ENCODE measurements at places on chromosomes 4 and X. TPM values are rescaled to one million over a fixed set of nuclear protein-coding genes. Genes with fewer than 3 reads are reported as not detected.

GRCh38 chrX:118975831-118976598, 1.6 kb downstream of the LONRF3 start:
- peak; percentile 47 for DNase-seq

- DNase-seq: no peak
Observed at GRCh38 chr4:73193155-73193554, 65.4 kb downstream of the ANKRD17 start.

DNA sequence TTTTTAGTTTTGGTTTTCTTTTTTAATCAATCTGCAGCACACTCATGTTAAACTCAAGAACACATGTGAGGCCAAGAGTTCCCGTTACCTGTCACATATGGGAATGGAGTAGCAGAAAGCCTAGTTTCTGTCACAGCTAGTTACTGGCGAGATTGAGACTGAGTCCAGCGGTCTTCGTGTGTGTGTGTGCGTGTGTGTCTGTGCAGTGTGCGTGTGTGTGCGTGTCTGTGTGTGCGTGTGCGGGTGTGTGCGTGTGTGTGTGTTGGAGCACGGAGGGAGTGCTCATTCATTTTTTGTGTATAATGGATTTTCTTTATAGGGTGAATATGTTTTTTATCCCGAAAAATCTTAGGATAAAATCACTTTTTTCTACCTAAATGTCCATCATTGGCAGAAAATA, 19.2 kb downstream of the F11 start:
- DNase-seq: no peak

- no peak for DNase-seq
Observed at GRCh38 chrX:29490606-29491005, 724.8 kb upstream of the MAGEB2 start.

GRCh38 chr4:89491761-89492160, 184.2 kb upstream of the GPRIN3 start:
- no peak for DNase-seq

- no peak for DNase-seq
Observed at GRCh38 chrX:148601034-148601433, 100.6 kb downstream of the AFF2 start.

GRCh38 chr4:149120331-149121022, 678.3 kb upstream of the NR3C2 start:
- DNase-seq: no peak

DNA sequence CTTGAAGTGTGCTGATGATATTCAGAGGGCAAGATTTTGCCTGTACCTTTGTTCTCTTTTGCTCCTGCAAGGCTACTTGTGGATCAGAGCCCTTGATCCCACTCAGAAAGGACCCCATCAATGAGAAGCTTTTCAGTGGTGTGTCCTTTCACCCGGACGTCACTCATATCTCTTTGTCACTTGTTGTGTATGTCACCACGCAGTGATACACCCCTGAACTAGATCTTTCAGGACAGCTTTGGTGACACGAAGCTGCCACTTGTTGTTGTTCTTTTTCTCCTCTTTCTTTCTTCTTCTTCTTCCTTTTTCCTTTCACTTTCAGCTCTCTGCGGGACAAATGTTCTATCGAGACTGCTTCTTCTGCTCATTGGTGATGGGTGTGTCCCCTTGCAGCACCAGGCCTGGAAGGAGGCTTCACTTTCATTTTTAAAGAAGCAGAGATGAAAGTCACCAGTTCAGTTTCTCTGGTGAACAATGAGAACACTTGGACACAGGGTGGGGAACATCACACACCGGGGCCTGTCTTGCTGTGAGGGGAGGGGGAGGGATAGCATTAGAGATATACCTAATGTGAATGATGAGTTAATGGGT, 83.6 kb downstream of the NBDY start:
- DNase-seq: no peak

- peak; percentile 5 for DNase-seq
Observed at GRCh38 chrX:54045563-54046228, 1.4 kb upstream of the PHF8 start.

DNA sequence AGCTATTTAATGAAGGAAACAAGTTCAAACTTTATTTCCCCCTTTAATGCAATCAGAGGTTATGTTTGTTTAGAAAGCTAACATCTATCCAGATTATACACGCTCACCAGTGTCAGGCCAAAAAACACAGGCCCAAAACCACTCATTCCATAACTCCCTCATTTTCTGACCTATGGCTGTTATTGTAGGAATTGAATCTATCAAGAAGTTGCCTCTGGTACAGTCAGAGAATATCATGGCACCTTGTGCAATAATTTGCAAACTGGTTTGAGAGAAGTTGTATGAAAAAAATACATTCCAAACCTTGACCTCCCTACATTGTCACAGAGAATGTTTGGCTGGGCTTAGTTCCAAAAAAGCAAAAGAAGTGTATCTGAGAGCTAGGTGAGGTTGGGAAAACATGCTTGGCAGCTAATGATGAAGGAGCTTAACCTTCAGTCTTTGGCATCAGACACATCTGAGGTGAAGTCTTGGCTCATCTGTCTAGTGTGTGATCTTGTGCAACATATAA, 591.0 kb downstream of the ANKRD50 start:
- no peak for DNase-seq

DNA sequence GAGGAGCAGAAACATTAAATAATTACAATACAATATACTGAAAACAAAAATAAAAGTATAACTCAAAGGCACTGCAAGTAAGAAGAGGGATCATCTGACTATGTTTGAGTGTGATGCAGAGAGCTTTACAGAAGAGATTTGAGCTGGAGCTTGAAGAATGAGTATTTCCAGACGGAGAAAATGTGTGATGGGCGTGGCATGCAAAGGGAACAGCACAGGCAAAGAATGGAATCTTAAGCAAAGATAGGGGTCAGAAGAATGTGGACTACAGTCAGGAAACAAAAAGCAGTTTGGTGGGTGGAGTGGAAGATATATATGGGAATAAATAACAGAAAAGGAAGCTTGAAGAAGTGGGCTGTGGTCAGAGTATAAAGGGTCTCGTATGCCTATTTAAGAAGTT, 45.5 kb downstream of the OPHN1 start:
- peak; percentile 49 for DNase-seq

GRCh38 chrX:101409043-101409442, 1.0 kb downstream of the HNRNPH2 start:
- DNase-seq: no peak

GRCh38 chr4:6331018-6331417, 61.4 kb downstream of the WFS1 start:
- DNase-seq: no peak

DNA sequence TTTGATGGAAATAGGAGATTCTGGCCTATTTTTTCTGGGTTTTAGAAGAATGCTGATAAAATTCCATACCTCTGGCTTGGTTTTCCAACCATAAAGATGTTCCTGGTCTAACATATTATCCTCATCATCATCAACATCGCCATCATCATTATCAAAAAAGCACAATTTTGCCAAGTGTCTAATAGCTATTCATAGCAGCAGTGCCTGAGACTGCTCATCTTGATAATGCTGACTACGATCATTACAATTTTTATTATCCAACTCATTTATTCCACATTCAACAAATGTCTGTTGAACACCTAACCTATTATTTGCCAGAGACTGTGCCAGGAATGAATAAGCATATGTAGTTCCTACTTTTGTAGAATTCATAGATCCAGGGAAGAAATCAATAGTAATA, 303.5 kb upstream of the GATB start:
- DNase-seq: no peak

DNA sequence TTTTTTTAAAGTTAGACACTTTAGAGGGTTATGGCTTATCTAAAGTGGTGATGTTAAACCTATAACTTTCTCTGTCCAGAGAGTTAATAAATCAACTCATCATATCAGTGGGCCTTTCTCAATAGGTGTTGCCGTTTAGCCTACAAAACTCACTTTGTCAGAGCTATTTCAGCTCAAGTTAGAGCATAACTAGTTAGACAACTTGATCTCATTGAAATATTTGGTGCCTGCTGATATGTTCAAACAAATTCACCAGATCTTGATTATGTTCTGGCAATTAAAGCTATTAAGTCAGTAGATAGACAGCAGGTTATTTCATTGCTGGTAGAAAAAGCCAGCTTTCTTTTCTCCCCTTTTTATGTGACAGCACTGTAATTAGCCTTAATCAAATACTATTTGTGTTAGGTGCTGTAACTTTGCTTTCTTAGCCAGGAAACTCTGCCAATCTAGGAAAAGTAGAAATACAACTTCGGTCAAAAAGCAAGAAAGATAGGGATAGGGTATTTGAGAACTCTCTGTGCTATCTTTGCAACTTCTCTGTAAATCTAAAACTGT, 191.8 kb downstream of the MAML3 start:
- no peak for DNase-seq

DNA sequence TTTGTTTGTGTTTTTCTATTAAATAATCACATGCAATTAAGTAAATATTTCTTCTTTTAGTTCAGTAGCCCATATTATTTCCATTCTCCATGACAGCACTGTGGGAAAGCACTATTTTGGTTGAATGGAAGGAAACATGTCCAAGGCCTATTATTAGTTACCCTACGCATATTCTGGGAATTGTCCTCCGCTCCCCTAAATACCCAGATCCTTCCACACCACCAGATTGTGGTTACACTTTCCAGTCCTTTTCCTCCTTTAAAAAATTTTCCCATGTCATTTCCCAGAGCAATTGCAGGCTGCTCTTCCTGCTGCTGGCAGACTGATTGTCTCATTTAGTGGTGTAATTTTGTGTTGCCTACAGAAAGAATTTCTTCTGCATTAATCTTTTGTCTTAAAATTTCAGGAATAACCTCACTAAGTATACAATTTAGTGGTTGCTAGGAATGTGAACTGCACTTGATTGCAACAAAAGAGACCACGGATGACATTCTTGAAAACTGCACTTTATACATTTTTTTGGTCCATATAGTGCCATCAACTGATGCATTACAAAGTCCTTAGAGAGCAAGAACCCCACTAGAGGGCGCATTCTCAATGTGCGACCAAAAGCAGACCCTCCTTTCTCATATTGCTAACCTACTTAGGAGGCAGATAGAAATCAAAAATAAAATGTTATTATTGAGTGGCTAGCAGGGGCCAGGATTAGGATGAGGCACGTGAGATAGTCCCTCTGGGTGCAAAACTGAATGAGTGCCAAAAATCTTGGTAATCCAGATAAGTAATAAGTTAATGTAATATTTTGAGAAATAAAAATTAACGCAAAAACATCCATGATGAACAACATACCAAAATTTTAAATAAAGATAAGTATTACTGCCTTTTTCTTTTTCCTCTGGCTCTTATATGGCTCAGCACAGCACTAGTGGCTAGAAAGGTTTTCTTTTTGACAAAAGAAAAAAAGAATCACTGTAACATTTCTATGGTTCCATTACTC, 98.8 kb upstream of the IQCM start:
- peak; percentile 61 for DNase-seq

GRCh38 chr4:23889814-23890341, at the start of gene PPARGC1A:
Gene PPARGC1A, minus strand, starts transcription at chr4:23890047. Its CDS starts 90 bp downstream, at chr4:23889957.
- DNase-seq: peak; percentile 86

- no peak for DNase-seq
Observed at GRCh38 chr4:168755598-168756477, 254.2 kb downstream of the CBR4 start.

- no peak for DNase-seq
Observed at GRCh38 chr4:143300860-143301259, 35.8 kb upstream of the GAB1 start.

GRCh38 chr4:89293299-89293698, 14.3 kb downstream of the GPRIN3 start:
- no peak for DNase-seq

DNA sequence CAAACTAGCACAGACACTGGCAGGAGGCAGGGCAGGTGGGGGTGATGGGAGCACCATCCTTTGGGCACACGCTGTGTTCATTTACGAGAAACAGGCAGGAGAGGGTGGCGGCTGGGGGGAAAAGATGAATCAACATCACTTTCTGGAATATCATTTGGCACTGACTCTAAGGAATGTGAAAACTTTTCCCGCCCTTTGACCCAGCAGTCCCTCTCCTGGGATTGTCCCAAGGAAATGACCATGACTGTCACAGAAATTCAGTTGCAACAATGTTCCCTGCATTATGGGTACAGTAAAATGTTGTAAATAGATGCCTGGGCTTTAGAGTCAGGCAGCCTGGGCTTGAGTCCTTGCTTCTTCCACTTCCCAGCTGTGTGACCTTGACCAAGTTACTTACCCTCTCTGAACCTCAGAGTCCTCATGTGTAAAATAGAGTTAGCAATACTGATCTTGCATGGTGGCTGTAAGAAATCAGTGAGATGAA, 58.6 kb downstream of the ABLIM2 start:
- DNase-seq: peak; percentile 41

DNA sequence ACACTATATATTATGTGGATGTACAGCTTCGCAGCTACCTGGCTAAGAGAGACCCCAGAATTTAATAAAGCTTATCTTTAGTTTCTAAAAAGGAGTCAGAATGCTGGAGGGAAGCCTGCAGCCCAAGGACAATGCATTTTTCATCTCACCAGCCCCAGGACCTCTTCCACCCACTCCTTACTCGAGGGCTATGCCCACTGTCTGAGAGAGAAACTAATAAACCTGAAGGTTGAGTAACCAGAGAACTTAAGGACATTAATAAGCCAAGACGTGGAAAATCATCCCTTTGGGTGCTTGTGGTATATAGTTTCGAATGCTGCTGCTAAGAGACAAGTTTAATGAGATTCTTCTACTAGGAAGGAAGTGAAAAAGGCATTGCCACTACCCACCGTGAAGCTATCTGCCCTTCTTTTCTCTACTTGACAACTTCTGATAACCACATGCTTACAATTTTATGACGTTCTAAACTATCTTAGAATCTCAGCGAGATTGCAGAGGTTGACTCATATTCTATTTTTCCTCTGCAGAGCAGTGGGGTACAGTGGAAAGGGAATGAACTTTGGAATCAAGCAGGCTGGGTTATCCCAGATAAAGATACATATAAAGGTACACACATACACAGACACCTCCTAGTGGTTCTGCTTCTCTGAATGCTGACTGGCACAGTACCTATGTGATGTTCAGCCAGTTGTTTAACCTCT, 3.3 kb downstream of the RELL1 start:
- DNase-seq: peak; percentile 8

DNA sequence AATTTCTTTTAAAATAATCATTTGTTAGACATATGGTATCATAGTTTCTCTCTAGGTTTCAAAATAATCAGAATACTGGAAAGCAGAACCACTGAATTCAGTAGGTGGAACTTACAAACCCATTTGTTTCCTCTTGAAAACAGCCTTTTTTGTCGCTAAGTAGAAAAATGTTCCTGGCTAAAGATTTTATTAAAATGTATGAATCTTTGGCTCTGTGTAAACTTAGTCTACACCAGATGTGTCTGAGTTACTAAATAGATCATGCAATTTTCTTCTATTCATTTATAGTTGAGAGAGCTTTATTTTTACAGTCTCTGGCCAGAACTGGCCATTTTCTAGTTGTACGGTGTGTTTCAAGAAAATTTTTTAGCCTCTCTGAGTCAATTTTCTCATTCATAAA, 1.0 kb downstream of the CYSLTR1 start:
- peak; percentile 65 for DNase-seq

GRCh38 chr4:108081256-108081655, 87.5 kb downstream of the LEF1 start:
- DNase-seq: no peak

The MAGEB18 gene
- not detected for total RNA-seq

The FHDC1 gene
- total RNA-seq: 3.6 TPM

The AADAT gene
- total RNA-seq: 5.7 TPM

The SOX3 gene
- total RNA-seq: 0.04 TPM

The MCF2 gene
- total RNA-seq: 0.27 TPM

The SORCS2 gene
- total RNA-seq: 9.1 TPM

The KLHL34 gene
- total RNA-seq: 0.09 TPM

The JCHAIN gene
- total RNA-seq: 2.3 TPM

The TRPC3 gene
- total RNA-seq: 0.93 TPM

All from muscle of leg (tissue), 16 donors.